ENCODE measurements at places on chromosomes 7 and 10.

GRCh38 chr7:127913686-127914085 is 117.6 kb downstream of the LRRC4 start:
- DNase-seq, result no peak

DNA sequence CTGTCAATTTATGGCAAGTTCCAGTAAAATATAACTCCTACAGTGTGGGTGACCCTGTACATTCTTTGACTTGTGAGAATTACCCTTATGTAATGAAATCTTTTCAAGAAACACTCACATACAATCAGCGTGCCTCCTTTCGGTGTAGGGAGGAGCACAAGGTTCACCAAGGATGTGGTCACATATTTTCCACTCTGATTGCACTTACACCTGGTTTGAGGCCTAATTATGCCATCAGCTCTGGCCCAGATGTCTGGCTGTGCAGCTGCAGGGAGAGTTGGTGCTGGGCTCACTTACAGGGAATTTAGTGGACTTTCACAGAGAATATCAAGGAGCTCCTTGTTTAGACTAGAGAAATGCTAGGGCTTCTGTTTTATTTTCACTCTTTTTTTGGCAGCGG is 146.0 kb upstream of the STEAP4 start:
- DNase-seq, result no peak

DNA sequence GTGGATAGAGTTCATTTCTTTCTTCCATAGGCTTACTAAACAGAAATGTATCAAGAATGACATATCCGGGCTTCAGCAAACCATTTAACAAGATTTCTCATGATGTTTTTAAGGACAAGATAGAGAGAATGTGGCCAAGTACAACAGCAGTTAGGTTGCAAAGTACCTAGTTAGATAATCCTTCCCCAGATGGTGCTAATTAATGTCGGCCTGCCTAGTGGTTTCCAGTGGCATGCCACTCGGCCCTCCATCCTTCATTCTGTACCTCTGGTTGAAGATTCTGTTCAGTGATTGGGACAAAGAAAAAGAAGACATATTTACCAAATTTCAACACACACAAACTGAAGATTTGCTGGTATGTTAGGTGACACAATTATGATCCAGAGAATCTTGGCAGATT is 212.1 kb downstream of the MACC1 start:
- no peak for DNase-seq

DNA sequence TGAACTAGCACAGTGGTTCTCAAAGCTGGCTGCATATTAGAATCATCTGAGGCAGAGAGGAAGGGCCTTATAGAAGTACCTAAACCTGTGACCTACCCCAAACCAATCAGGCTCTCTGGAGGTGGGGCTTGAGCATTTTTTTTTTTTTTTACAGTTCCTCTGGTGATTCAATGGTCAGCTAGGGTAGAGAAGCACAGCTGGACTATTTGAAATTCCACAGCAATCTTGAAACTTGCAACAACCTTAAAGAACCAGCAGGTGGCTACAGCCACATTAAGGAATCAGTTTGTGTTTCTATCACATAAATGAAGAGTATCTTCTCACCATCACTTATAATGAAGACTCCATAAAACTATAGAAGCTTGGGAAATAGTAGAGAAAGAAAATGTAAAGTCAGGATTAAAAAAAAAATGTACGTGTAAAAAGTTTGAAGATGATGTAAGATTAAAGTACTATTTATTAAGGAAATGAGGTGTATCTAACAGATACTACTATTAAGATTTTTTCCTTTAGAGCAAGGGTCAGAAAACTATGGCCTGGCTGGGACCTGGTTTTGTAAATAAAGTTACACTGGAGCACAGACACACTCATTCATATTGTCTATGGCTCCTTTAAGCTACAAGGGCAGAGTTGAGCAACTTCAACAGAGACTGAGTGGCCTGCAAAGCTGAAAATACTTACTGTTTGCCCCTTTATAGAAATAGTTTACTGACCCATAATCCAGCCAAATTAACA is 3.8 kb downstream of the RTKN2 start:
- DNase-seq, result peak; percentile 33

DNA sequence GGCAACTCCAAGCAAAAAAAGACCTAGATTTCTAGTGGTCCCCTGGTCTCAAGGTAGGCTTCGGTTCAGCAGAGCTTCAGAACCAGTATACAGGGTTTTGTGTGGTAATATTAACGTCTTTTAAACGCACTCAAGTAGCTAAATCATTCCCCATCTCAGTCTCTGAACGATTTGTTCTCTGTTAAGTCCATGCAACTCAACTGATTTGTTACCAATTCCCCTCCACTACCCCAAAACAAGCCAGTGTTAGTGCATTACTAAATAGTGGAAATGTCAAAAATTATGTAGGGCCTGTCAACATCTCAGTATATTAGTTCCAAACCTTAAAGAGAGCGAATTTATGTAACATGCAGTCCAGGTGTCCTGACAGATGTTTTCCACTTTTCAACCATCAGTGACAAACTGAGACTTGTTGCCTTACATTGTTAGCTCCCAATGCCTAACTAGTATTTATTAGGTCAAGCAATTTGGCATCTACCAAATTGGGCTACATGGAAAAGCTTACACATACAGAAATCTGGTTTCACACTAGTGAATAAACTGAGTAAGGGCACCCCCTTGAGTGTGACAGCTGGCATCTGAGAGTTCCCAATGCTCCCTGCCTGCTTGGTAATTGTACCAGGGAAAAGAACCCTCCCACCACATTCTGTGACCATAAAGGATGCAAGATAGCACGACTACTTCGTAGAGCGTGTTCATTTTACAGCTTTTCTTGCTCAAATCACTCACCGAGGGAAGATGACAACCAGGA is 12.2 kb downstream of the HNRNPA2B1 start:
- DNase-seq, result no peak

DNA sequence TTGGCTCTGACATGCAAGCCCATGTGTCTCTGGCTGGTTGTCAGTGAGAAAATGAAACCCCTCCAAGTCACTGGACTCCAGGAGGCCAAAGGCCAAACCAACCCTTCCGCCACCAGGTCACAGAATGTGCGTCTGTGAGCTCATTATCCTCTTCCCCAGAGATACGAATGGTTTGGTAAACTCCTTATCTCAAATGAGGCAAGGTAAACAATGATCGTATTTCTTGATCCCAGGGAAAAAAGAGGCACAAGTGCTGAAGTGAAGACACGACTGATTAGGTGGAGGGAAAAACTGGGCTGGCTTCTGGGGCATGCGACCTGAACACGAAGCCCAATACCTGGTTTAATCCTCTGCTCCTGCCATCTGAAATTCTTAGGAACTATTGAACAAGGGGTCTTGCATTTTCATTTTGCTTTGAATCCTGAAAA is 70.6 kb upstream of the ARID5B start:
- no peak for DNase-seq

- no peak for DNase-seq
These were observed 267.3 kb upstream of the NPVF start for GRCh38 chr7:25495342-25496250.
